ENCODE measurements at places on chromosomes 2 and 18.

DNA sequence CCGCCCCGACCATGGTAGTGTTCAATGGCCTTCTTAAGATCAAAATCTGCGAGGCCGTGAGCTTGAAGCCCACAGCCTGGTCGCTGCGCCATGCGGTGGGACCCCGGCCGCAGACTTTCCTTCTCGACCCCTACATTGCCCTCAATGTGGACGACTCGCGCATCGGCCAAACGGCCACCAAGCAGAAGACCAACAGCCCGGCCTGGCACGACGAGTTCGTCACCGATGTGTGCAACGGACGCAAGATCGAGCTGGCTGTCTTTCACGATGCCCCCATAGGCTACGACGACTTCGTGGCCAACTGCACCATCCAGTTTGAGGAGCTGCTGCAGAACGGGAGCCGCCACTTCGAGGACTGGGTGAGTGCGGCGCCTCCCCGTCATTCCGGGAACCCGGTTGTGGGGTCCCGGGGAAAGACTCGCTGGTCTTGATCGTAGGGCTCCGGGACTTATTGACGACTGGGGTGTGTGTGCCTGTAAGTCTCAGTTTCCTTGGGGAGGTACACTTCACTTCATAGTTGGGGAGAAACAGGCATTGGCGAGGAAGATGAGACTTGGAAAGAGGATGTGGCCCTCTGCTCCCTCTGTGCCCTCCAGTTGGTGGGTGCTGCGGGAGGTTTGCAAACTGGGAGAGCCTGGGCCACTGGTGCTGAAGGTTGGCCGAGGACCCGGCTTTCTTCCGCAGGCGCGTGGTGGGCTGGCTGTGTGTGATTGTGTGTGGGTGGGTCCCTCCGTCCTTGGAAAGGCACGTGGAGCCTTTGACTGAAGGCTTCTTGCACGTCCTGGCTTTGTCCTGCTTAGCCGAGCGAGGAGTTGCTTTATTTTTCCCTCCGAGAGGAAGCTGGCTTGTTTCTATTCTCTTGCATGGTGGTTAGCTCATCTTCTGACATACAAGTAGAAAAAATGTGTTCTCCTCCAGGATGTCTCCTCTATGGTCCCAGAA is 886 bp downstream of the PRKCE start:
- DNase-seq: peak; percentile 16

- DNase-seq: no peak
These were observed 223.2 kb upstream of the FOSL2 start for GRCh38 chr2:28169492-28169891.

- DNase-seq: no peak
These were observed 60.6 kb downstream of the POU3F3 start for GRCh38 chr2:104914509-104914908.

GRCh38 chr2:192267484-192267883 is 72.8 kb upstream of the TMEFF2 start:
- DNase-seq: no peak

- no peak for DNase-seq
These were observed 423.6 kb upstream of the CHST9 start for GRCh38 chr18:27608742-27609141.

- no peak for DNase-seq
These were observed 20.6 kb upstream of the ATRAID start for GRCh38 chr2:27191070-27191829.

- no peak for DNase-seq
These were observed 350.1 kb downstream of the NCKAP5 start for GRCh38 chr2:133218204-133218603.

DNA sequence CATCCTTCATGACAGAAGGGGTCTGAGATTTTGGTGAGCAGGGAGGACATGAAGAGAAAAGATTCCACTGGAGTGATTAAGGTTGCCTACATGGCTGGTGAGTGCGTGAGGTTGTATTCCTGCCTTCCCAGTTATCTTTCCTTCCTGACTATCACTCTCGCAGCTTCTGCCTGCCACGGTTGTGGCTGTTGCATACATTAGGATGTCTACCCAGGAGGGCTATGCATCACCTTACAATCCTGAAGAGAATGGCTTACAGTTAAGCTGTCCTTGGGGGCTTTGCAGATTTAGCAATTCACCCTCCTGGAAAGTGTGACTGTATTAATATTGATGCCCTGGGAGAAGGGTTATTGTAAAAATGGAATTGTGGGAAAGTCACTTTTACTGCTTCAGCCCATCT is 571.0 kb downstream of the TSN start:
- no peak for DNase-seq

- DNase-seq: no peak
These were observed 159.8 kb downstream of the SH3RF3 start for GRCh38 chr2:109288544-109289368.

GRCh38 chr2:4549666-4550210 is 846.4 kb downstream of the DCDC2C start:
- DNase-seq: no peak

DNA sequence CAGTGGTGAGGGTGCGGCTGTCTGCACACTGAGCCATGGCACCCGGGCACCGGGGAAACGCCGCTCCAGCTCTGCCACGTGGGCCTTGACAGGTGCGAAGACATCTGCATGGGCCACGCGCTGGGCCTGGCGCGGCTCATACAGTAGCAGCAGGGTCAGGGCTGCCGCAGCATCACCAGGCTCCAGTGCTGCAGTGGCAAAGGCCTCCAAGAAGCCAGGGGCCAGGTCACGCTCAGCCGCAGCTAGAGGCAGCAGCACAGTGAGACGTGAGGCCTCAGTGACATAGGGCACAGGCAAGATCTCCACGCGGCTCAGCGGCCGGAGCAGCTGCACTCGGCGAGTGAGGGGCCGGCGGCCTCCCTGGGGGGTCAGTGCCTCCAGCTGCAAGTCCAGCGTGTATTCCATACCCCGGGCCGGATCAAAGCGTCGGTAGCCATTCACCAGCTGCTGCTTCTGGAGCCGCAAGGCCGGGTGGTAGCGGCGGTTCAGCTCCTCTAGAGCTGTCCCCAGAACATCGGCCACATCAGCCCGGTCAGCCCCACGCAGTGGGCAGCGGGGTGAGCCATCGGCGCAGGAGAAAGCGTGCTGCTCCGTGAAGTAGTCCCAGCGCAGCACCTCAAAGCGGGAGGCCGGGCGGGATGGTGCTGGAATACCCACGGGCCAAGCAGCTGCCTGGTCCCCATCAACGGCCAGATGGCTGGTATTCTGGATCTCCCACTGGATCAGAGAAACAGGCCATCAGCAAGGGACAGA is 3.5 kb downstream of the CHPF start:
- DNase-seq: no peak

- no peak for DNase-seq
These were observed 49.8 kb downstream of the SLC4A5 start for GRCh38 chr2:74293191-74293991.

DNA sequence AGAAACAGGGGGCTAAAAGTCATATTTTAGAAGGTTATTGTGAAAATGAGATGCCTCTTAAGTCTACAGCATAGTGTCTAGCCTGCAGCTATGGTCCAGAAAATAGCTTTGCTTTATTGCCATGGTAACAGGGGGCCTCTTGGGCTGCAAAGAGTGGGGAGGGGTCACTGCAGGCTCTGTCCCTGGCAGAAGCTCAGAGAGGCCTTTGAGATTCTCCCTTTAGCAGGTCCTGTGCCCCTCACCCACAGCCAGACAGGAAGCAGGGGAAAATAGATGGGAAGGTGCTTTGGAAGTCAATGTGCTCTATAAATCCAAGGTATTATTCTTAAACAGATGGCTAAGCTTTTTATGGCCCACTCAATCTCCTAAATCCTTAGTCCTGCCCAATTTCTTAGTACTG is 1021.3 kb upstream of the GYPC start:
- DNase-seq: no peak

DNA sequence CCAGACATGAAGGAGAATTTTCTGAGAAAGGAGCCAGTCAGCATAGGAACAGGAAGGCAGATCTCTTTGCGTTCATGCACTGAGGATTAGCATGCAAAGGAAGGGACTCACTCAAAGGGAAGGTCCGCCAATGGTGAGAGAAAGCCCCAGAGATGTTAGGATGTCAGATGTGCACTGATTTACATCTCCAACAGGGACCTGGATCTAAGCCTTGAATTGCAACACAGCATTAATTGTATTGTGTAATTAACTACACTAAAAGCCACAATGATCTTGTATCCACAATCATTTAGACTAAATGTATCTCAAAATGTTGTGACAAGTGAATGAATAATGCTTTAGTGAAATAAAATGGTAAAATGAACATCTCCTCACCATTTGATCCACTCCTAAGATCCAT is 4.2 kb downstream of the SERPINB5 start:
- DNase-seq: no peak

- DNase-seq: no peak
These were observed 319.9 kb downstream of the AGPS start for GRCh38 chr2:177712462-177712861.

DNA sequence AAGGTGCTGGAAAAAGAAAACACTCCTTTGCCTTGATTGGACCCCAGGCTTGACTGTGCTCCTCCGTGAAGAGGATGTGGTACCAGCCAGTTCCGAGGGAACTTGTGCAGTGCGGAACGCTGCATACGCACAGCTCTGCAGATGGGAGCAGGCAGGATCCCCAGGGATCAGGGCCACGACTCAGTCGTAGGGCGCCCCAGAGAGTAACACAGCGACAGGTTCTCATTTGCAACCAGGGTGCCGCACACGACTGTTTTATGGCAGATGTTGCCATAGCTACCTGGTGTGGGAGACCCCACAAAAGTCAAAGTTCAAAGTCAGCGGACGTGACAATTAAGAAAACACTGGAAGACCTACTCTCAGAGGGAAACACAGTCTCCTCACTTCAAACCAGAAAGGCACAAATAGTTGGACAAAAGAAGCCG is 779 bp downstream of the MALL start:
- DNase-seq: no peak

GRCh38 chr2:9024575-9024974 is 21.1 kb upstream of the MBOAT2 start:
- DNase-seq: no peak

GRCh38 chr18:12283666-12284065 is 24.4 kb upstream of the TUBB6 start:
- DNase-seq: no peak

DNA sequence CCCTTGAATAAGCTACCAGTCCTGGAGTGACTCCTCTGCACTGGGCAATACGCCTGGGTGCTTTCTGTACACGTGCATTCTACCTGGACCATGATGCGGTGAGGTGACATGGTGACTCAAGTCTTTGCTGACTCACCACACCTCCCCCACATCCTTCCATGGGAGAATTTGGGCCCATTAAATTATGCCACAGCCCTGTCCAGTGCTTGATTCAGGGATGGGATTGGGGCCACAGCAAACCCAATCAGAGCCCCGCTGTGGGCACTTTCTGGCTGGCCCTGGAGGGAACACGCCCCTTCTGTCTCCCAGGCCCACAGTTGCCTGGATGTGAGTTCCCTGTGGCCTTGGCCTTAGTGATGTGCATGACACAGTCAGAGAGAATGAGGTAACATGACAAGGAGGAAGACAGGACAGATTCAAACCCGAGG is 86.9 kb downstream of the LRRC30 start:
- DNase-seq: no peak

DNA sequence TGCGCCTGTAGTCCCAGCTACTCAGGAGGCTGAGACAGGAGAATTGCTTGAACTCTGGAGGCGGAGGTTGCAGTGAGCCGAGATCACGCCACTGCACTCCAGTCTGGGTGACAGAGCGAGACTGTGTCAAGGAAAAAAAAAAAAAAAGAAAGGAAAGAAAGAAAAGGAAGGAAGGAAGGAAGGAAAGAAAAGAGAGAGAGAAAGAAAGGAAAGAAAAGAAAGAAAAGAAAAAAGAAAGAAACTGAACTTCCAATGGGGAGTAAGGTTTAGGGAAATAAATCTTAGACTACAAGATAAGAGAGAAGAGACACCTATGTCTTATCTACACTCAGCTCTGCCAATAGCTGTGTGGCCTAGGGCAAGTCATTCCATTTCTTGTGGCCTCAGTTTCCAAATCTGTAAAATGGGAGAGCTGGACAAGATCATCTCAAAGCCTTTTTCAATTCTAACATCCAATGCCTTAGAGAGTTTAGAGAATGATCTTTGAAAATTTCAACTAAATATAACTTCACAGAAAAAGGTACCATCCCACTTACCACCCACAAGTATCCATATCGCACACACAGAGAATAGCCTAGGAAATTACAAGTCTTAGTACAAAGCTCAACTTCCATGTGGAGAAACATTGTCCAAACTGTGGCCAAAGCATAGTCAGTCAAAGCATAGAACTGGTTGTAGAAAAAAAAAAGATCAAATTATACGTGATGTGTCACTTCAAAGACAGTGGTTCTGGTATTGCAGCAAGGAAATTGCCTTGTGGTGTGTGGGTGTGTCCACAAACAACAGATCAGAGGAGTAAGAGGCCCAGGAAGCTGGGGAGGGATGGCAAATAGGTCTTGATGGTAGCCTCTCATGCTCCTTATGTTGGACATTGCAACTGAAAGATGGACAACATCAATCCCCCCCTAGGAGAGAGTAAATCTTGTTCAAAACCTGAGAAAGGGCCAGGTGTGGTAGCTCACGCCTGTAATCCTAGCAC is 42.4 kb downstream of the SLC14A2 start:
- DNase-seq: no peak

DNA sequence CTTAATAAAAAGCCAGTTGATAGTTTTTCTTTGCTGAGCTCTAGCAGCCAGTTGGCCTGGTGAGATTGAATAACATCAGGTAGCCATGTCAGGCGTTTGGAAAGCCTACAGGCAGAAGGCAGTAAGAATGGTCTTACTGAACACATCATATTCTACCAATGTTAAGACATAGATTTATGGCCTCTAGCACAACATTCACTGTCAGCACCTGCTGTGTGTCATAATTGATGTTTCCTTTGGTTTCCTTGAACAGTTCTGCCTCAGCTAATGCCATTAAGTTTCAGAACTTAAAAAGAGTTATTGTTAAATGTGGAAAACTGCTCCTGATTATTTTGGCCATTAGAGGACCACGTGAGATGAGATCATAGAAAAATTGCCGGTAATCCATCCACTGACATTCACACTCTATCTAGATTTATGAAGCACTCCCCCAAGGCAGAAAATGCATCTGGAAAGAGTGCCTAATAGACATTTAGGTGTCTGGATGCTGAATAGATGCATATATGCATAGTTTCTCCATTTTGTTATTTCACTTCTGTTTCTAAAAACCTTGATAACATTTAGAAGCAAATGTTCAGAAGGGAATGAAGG is 434.7 kb downstream of the PTPRM start:
- DNase-seq: no peak

- no peak for DNase-seq
These were observed 105.5 kb upstream of the SYT4 start for GRCh38 chr18:43382641-43383403.

GRCh38 chr2:100834221-100834620 is 14.3 kb downstream of the NPAS2 start:
- no peak for DNase-seq

DNA sequence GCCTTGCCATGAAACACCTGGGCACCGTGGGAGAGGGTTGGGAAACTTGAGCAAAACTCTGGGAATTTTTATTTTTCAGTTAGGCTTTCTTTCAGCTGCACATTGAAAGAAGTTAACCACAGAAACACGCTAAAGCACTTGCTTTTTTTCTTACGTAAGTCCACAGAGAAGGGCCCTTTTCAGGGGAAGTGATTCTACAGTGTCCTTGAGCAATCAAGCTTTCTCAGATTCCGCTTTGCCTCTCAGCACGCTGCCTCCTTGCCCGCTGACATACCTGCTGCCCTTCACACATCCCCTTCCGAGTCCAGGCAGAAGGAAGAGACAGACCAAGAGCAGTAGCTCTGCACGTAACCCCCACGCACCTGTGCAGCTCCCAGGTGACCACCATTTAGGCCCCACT is 135.5 kb upstream of the MYT1L start:
- DNase-seq: no peak
